ENCODE measurements at places on chromosomes 3 and 15. TPM values are rescaled to one million over a fixed set of nuclear protein-coding genes. Genes with fewer than 3 reads are reported as not detected.

P2RY1 gene
- total RNA-seq = 0.48 TPM

NRG4 gene
- total RNA-seq = not detected

CCR8 gene
- total RNA-seq = 2.5 TPM

POLG gene
- total RNA-seq = 98.1 TPM

PHC3 gene
- total RNA-seq = 50.6 TPM

EFCC1 gene
- 0.10 TPM for total RNA-seq

SNTN gene
- not detected for total RNA-seq

BCHE gene
- not detected for total RNA-seq

PIF1 gene
- total RNA-seq = 27.8 TPM

SNX22 gene
- total RNA-seq = 0.76 TPM

HYAL1 gene
- total RNA-seq = 0.36 TPM

PTX3 gene
- total RNA-seq = not detected

GPR15 gene
- 5.0 TPM for total RNA-seq

SIDT1 gene
- 13.5 TPM for total RNA-seq

P2RY14 gene
- 1.0 TPM for total RNA-seq

GALK2 gene
- 26.0 TPM for total RNA-seq

GOLGA6B gene
- not detected for total RNA-seq

NPAP1 gene
- total RNA-seq = not detected

CCDC13 gene
- total RNA-seq = 0.52 TPM

CPNE9 gene
- total RNA-seq = 0.10 TPM

DET1 gene
- total RNA-seq = 1.6 TPM

Data from activated CD8-positive, alpha-beta memory T cell treated with anti-CD3 and anti-CD28 coated beads for 36 hours (primary cell).